ENCODE measurements at places on chromosomes 2 and 18.

DNA sequence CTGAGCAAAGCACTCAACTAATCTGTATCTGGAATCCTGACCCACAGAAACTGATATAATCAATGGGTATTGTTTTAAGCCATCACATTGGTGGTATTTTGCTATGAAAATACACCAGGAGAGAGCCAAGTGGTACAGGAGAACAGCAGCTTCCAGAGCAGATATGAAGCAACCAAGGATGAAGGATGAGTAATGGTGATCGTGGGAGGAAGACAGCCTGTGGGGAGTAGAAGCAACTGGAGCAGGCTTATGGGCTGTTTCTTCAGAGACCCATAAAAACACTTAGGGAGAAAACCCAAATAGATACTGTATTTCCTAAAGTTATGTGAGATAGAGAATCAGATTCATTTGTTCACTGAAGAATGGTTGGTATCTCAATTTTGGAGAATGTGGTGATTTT is 330.8 kb downstream of the NUP35 start:
- DNase-seq: no peak

DNA sequence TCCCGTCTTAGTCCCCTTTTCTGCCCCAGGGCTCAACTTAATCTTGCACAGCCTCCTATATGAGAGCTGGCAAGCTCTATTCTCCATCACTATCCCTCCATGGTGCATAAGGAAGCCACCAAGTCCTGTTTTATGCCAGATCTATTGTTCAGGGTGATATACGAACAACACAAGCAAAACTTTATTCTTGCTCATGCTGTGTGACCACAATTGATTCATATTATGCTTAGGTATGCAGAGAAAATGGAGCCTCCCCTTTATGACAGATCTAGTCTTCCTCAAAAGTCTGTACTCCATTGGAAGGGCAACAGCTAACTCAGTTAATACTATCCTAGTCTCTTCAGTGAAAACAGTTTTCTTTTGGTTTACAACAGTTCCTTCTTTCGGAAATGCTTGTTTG is 94.0 kb upstream of the STON1 start:
- no peak for DNase-seq

DNA sequence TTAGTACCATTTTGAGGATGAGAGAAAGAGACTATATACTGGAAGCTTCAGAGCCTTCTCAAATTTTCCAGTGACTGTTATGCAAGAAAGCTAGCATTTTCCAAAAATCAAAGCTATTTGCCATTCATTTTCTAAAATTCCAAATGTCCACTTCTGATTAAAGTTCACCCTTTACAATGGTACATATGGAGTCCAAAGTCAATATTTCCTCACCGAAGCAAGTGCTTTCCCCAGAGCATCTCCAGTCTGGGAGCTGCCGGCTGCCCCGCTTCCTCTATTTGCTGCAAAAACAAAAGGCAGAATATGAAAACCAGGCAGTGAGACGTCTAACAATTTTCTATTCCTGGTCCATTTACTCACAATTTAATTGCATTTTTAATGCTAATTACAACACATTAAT is 302.0 kb upstream of the CCDC68 start:
- DNase-seq: no peak

DNA sequence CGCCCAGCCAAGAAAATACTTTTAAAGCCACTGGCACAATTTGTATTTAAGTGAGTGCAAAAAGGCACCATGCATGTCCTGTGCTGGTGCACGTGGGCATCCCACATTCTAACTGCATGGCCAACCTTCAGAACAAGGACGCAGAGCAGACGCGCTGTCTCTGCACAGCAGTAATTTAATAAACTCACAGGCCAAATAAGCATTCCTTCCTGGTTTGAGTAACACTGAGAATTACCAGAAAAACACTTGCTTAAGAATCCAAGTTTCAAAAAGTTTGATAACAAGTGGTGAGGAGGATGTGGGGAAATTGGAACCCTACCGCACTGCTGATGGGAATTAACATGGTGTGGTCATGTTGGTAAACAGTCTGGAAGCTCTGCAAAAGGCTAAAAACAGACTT is 38.7 kb downstream of the RPL31 start:
- no peak for DNase-seq
